Anterior cingulate cortex (tissue), 58 donors: ENCODE measurements at places on chromosomes 7 and 10.

DNA sequence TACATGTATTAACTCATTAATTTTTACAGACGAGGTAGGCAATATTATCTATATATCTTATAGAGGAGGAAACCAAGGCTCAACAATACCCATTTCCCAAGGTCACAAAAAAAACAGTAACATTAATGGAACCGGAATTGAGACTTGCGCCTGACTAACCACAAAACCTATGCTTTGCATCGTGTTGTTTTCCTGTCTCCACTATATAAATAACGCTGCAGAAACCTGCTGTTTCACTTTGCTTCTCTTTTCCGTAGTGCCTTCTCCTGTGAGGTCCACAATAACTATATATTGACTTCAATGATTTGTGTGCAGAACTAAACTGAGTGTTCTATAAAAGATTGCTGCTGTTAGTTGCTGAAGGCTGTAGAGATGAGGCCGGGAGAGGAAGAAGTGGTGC lies 97.7 kb upstream of the RPA3 start:
- no peak for DNase-seq

DNA sequence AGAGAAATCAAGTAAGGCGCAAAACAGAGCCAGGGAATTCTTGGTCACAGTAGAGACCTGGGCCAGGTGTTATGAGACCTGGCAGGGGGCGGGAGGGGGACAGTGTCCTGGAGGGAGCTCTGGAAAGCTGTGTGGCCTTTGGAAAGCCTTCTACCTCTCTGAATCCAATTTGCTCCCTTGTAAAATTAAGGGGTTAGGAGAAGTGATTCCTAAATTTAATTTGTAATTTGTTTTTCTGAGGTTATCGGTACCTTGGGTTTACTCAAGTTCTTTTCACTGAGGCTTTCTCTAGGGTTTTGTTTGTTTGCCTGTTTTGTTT lies 920.8 kb downstream of the TYW1 start:
- no peak for DNase-seq

DNA sequence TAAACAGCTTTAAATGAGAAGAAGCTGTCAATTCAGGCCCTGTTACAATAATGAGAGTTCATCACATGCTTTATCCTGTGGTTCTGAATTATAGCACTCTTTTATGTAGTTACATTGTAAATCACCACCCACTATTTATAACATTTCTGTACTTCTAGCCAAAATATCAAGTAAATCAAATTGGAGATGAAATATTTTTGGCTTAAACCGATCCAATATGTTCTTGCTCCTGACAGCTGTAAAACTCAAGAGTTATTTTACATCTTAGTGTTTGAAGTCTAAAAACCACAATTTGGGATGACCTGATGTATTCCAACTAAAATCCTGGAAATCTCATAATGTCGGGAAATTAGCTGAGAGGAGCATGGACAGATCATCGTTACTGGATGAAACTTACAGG lies 371.2 kb upstream of the LRRN3 start:
- DNase-seq = no peak

GRCh38 chr10:22454634-22455033 lies 109.3 kb downstream of the SPAG6 start:
- DNase-seq = no peak

DNA sequence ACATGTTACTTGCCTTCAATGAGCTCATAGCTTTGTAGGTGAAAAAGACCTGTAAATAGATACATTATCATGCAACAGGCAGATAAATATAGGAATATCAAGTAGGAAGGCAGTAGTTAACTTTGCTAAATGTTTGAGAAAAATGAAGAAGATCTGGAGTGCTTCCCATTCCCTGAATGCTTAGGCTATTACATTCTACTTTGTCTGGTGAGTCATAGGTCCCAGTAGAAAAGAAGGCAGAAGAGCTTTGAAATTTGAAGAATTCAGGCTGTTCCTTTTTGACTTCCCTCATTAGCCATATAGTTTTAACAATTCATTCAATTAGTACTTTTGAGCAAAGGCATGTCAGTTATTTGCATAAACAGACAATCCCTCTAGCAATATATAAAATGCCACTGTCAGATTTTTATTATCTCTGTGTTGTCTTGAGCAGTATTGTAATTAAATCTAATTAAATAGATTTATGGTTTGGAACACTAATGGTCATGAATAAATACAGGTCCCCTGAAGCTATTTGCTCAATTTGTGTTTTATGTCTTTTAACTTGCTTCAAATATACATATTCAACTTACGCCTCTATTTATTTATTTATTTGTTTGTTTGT lies 875.0 kb downstream of the REEP3 start:
- DNase-seq = no peak
